ENCODE measurements at places on chromosomes 5 and 9. TPM values are rescaled to one million over a fixed set of nuclear protein-coding genes. Genes with fewer than 3 reads are reported as not detected.
A peak's percentile ranks its signal among the peaks of the same experiment; 100 is the strongest.

- no peak overlapping the region for H3K27ac ChIP-seq
- H3K4me3 ChIP-seq, result no peak overlapping the region
- H3K4me1 ChIP-seq, result peaks cover 52% of the 10 kb centered on the region
Observed at GRCh38 chr9:87716141-87716540, 9.8 kb upstream of the CTSL start.

DNA sequence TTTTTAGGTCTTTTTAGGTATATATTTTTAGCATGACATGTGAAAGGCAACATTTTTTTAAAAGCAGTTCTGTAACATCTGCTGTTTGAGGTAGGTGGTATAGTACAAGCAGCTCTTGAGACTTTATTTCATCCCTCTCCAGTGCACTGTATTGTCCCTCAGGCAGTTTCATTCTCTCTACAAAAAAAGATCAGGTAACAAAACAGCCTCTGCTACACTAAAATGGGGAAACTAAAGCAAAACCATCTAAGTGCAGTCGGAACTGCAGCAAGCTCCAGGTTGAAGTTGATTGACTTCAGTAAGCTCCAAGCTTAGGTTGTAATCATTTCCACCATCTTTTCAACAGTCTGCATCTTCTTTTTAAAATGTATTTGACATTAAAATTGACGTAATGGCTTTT, 195.6 kb downstream of the DEPDC1B start:
- peaks cover 52% of the 10 kb centered on the region for H3K4me1 ChIP-seq
- no peak overlapping the region for H3K4me3 ChIP-seq
- no peak overlapping the region for H3K27ac ChIP-seq
- no peaks in the 10 kb centered on the region for H3K36me3 ChIP-seq

DNA sequence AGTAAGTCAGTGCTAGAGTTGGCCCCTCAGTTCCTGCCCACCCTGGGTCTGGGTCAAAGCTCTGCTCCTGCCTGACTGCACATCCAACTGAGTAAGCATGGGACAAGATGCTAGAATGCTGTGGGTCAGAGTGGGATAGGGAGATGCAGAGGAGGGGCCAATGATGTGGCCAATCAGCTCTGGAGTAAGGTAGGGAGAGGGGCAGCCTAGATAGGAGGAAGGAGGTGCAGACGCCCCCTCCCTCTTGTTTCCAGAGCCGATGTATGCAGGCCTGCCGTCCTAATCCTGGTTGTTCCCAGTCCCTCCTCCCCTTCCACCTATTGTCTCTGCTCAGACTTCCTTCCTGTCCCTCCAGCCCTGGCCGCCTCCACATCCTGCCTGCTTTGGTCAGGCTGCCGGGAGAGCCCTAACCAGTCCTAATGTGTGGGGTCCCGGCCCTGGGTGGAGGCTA, 1.3 kb downstream of the ARAP3 start:
- H3K36me3 ChIP-seq, result no peaks in the 10 kb centered on the region
- peak overlapping the region; percentile 74 for H3K4me3 ChIP-seq
- H3K27me3 ChIP-seq, result no peaks in the 10 kb centered on the region
- peak overlapping the region; percentile 97 for H3K27ac ChIP-seq
- no peak for DNase-seq

- H3K4me3 ChIP-seq, result no peak overlapping the region
- H3K4me1 ChIP-seq, result no peaks in the 10 kb centered on the region
- peak; percentile 73 for DNase-seq
- H3K27ac ChIP-seq, result no peak overlapping the region
- H3K27me3 ChIP-seq, result peaks cover 41% of the 10 kb centered on the region
Observed at GRCh38 chr9:124110307-124110915, 98.8 kb downstream of the LHX2 start.

DNA sequence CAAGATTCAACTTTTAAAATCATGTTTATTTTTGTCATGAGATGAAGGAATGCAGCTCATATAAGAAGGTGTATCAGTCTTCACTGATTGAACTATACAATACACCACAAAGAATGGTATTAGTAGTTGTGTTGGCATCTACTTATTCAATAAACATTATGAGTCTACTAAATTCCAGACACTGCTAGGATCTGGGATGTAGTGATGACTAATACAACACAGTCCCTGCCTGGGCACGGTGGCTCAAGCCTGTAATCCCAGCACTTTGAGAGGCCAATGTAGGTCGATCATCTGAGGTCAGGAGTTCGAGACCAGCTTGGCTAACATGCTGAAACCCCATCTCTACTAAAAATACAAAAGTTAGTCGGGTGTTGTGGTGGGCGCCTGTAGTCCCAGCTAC, 171.4 kb upstream of the NFIB start:
- H3K27me3 ChIP-seq, result no peaks in the 10 kb centered on the region
- no peaks in the 10 kb centered on the region for H3K4me1 ChIP-seq
- H3K4me3 ChIP-seq, result no peak overlapping the region
- no peaks in the 10 kb centered on the region for H3K36me3 ChIP-seq
- H3K27ac ChIP-seq, result no peak overlapping the region

GRCh38 chr5:57504357-57504756, 21.7 kb upstream of the ACTBL2 start:
- DNase-seq, result no peak
- no peak overlapping the region for H3K27ac ChIP-seq
- peaks cover 26% of the 10 kb centered on the region for H3K4me1 ChIP-seq
- H3K4me3 ChIP-seq, result no peak overlapping the region
- H3K36me3 ChIP-seq, result no peaks in the 10 kb centered on the region
- no peaks in the 10 kb centered on the region for H3K27me3 ChIP-seq

GRCh38 chr9:124297551-124297901, 39.8 kb downstream of the NEK6 start:
- DNase-seq, result no peak
- H3K27ac ChIP-seq, result peak overlapping the region; percentile 89
- H3K36me3 ChIP-seq, result peaks cover 5% of the 10 kb centered on the region
- no peaks in the 10 kb centered on the region for H3K27me3 ChIP-seq
- peaks cover 84% of the 10 kb centered on the region for H3K4me1 ChIP-seq

DNA sequence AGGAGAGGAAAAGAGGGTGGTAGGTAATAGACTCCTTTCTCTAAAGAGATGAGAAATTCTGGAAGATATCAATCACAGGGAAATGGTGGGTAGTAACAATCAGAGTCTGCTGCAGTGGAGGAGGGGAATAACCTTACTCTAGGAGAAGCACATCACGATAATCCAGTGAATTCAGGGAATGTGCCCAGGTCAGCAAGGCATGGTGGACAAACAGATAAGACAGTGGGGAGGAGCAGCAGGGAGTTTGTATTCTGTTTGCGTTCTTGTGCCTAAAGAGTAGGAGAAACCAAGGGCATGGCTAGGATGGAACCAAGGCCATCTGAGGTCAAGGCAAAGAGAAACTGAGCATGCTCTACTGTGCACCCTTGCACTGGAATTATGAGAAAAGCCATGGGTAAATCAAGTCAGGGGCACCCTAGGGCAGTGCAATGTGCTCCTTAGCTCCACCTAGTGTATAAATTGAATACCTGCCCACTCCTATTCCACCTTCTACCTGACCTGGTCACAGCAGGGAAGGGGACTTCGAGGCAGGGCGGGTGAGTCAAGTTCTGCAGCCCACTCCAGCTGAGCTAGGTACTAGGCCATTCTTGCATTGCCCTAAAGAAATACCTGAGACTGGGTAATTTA, 31.6 kb downstream of the RETREG1 start:
- peaks cover 2% of the 10 kb centered on the region for H3K36me3 ChIP-seq
- H3K4me3 ChIP-seq, result no peak overlapping the region
- H3K27ac ChIP-seq, result no peak overlapping the region
- H3K4me1 ChIP-seq, result no peaks in the 10 kb centered on the region
- H3K27me3 ChIP-seq, result peaks cover 2% of the 10 kb centered on the region

GRCh38 chr9:68978066-68978465, 35.8 kb downstream of the PRKACG start:
- H3K4me3 ChIP-seq, result no peak overlapping the region
- no peaks in the 10 kb centered on the region for H3K4me1 ChIP-seq
- no peak overlapping the region for H3K27ac ChIP-seq
- no peak for DNase-seq

RORB gene
- not detected for total RNA-seq

PHYHD1 gene
- 3.4 TPM for total RNA-seq

LECT2 gene
- total RNA-seq, result not detected

TEX10 gene
- total RNA-seq, result 14.6 TPM

ANKRD34B gene
- not detected for total RNA-seq

C9orf153 gene
- total RNA-seq, result not detected

All from chondrocyte (in vitro differentiated cells).